Fibroblast of skin of left biceps (primary cell): ENCODE measurements at places on chromosomes 12 and 14.

GRCh38 chr12:111149299-111149698 is 219.6 kb downstream of the PHETA1 start:
- DNase-seq = no peak

DNA sequence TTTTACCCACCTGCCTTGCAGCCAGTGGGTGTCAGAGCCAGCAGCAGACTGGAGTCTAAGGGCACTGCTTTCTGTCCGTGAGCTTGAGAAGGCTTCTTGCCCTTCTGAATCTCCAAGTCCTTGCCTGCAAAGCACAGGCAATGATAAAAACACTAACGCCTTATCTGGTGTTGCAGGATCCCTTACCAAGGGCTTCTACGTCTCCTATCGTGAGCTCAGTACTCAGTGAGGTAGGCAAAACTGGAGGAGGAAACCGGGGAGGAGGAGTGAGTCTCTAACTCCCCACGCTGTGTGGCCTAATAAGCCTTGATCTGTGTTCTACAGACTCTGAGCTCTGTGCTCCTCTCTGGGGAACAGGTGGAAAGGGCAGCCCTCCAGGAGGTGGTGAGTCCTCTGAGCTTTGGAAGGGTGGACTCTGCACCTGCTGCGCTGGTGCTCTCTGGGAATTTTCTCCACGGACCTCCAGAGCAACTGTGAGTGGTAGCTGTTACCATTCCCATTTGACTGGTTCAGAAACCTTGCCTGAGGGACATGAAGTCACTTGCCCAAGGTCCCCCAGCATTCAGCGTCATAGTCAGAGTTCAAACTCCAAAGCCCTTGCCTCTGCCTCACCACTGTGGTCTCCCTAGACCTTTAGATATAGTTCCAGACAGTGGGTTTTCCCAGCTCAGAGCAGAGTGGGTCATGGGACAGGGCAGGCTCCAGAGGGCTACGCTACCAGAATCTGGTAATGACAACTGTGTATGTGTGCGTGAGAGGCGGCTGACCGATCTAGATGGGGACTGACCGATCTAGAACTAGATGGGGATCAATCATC is 7.0 kb upstream of the MARK3 start:
- no peak for DNase-seq

- no peak for DNase-seq
Observed at GRCh38 chr12:111519083-111519482, 80.0 kb downstream of the ATXN2 start.

- DNase-seq = no peak
Observed at GRCh38 chr12:95789126-95790032, 1.2 kb downstream of the NTN4 start.

- no peak for DNase-seq
Observed at GRCh38 chr12:61137677-61138414, 1122.4 kb upstream of the USP15 start.

DNA sequence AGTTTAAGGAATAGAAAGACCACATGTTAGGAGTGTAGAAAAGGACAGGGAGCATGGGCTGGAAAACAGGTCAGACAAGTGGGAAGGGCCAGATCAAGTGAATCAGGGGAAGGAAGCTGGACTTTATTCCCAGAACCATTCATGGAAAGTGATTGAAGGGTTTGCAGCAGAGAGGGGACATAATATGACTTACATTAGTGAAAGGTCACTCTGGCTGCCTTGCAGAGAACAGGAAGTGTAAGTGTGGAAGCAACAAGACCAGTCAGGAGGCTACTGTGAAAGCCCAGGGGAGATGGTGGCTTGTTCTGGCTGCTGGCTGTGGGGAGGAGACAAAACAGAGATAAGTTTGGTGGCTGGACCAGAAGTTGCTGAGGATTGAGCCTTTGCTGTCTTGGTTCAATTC is 69.1 kb downstream of the VCPKMT start:
- DNase-seq = no peak

DNA sequence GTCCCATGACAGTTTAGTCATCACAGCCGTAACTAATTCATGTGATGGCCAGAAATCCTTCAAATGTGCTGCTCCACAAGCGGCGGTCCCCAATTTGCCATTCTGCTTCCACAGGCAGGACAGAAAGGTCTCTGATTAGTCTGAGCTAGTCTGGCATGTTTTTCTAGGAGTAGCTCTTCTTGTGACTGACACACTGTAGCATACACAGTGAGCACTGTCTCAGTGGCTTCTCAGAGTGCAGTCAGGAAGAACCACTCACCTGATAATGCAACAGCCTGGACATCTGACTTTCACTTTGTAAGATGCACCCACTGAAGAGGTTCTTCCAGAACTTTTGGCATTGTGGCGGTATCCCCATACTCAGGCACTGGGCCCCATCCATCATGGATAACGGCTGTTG is 1266.2 kb downstream of the TMEM121 start:
- no peak for DNase-seq

DNA sequence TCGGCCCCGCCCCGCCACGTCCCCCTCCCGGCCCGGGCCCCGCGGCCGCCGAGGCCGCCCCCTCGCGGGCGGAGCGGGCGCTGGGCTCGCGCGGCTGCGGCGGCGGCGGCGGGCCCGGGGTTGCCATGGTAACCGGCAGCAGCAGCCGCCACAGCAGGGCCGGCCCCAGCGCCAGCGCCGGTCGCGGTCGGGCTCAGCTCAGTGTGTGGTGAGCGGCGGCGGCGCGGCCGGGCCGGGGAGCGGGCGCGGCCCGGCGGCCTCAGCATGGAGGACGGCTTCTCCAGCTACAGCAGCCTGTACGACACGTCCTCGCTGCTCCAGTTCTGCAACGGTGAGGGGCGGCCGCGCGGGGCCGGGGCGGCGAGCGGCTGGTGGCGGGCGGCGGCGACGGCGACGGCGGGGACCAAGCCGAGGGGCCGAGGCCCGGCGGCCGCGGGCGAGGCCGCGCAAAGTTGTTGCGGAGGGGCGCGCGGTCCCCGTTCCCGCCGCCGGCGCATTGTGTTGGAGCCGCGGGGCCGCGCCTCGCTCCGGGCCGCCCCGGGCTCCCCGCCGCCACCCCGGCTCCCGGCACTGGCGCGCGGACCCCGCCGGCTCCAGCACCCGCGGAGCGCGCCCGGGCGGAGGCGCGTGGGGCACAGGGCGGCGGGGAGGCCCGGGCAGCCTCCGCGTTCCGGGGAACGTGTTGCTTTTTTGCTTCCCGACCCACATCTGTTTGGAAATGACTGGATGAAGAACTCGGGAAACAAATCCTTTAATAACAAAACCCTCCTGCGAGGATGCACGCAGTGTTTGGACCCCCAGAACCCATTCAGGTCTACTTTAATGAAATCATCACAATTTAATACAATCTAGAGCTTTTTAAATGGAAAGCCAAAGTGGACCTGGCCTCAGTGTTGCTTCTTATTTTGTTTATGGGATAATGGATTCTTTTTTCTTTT is at the start of gene EML1:
Gene EML1 (plus strand): TSS at position 201 of the 938 bp plus-strand sequence. CDS start 64 bp downstream, at position 265.
- DNase-seq = peak; percentile 59

GRCh38 chr12:100442403-100442802 is 31.3 kb upstream of the NR1H4 start:
- DNase-seq = no peak

DNA sequence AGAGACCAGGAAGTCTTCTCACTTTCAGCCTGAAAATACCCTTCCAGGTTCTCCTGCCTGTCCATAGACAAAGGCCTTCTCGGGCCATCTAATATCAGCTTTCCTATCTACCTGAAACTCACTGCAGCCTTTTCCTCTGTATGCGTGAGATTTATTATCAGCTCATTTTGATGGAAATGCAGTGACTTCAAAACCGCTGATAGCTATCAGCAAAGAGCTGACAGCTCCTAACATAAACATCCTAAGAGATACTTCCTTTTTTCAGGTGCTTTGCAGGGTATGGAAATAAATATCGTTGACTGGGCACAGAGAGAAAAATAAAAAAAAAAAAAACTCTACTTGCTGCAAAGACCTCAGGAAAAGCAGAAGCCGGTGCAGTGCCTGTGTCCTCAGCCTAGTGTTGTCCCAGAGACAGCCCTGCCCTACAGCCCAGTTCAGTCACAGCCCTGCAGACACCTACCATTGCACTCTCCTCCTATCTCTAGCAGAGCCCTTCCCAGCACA is 215.0 kb upstream of the EGLN3 start:
- no peak for DNase-seq

GRCh38 chr14:74514471-74514941 is 20.9 kb downstream of the ISCA2 start:
- DNase-seq = peak; percentile 40

- DNase-seq = no peak
Observed at GRCh38 chr12:109715310-109716091, 1.9 kb downstream of the FAM222A start.

DNA sequence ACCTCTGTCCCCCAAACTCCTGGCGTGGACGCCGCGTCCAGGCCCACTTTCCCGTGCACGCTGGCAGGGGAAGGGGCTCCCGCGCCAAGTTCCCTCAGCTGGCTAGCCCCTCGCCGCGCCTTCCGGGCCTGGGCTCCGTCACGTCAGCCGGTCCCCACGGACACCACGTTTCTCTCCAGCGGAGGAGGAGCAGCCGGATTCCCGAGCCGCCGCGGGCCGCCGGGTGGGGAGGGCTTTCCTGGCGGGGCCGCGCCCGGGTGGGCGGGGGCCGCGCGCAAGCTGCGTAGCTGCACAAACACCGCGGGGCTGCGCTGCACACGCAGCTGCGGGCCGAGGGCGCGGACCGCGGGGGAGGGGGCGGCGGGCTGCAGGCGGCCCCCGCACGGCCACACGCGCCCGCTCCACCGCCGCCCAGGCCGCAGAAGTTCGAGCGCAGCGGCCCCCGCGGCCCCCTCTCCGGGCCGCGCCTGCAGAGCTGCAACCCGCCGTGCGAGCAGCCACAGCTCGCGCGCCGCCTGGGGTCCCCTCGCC is 45.1 kb upstream of the PNMA1 start:
- peak; percentile 35 for DNase-seq

- DNase-seq = no peak
Observed at GRCh38 chr14:93101181-93101580, 14.5 kb downstream of the ITPK1 start.

- no peak for DNase-seq
Observed at GRCh38 chr12:53480491-53481442, 18.5 kb downstream of the MAP3K12 start.
